ENCODE measurements at places on chromosomes 3 and 15.
A peak's percentile ranks its signal among the peaks of the same experiment; 100 is the strongest.

- DNase-seq = no peak
- H3K27ac ChIP-seq = no peak overlapping the region
- H3K4me3 ChIP-seq = no peak overlapping the region
- no peaks in the 10 kb centered on the region for H3K36me3 ChIP-seq
These were observed 198.5 kb upstream of the GADL1 start for GRCh38 chr3:31092748-31093589.

GRCh38 chr3:12980596-12981290 lies 92.5 kb downstream of the IQSEC1 start:
- no peak overlapping the region for H3K27ac ChIP-seq
- H3K36me3 ChIP-seq = peaks cover 13% of the 10 kb centered on the region
- H3K4me3 ChIP-seq = no peak overlapping the region
- DNase-seq = no peak

DNA sequence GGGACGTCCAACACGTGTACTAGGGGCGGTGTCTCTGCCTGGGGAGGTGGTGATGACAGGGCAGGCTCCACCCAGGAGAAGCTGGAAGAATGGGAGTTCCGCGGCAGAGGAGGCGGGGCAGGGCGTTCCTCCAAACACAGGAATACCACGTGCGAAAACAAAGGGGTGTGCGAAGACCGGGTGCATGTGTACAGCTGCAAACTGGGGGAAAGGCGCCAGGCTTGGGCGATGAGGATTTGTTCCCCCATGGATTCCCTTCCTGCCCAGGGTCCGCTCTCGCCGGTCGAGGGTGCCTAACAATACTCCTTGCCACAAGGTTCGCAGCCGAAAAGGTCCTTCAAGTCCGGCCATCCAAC lies 500 bp upstream of the ZSCAN2 start:
- H3K4me1 ChIP-seq = peaks cover 67% of the 10 kb centered on the region
- H3K4me3 ChIP-seq = peak overlapping the region; percentile 91
- peak; percentile 60 for DNase-seq
- no peaks in the 10 kb centered on the region for H3K27me3 ChIP-seq

- H3K4me3 ChIP-seq = peak overlapping the region; percentile 79
- no peaks in the 10 kb centered on the region for H3K36me3 ChIP-seq
- DNase-seq = no peak
These were observed 740 bp downstream of the MAGI1 start for GRCh38 chr3:66037986-66038369.

DNA sequence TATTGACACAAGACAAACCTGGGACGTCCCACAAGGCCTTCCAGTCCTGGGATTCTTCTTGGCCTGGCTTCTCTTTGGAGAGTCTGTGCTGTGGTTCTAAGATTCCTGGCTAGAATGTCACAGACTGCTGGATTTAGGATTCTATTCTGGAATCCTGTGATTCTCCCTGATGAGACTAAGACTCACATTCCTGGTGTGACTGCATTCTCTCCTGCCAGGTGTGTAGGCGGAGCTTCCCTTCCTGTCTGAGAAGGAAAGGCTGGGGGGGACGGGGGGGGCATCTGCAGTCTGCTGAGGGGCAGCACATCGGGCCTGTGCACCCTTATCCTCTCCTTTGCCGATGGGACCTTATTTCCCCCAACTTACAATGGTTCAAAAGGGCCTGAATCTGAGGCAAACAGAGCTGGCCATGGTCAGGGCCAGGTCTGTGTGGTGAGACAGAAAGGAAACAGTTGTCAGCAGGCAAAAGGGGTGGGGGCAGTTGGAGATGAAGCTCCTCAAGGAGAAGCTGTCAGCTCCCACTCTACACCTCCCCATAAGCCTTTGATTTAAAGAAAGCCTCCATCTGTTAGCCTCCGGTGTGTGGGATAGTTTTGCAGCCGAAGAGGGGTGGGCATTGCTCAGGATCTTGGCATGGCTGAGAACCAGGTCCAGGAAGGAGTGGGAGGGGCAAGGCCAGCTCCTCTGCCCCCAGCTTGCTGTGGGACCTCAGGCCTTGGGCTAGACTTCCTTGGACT lies 30.9 kb downstream of the VIPR1 start:
- peaks cover 8% of the 10 kb centered on the region for H3K36me3 ChIP-seq
- H3K4me1 ChIP-seq = peaks cover 47% of the 10 kb centered on the region
- no peaks in the 10 kb centered on the region for H3K27me3 ChIP-seq
- no peak overlapping the region for H3K4me3 ChIP-seq

GRCh38 chr15:80107774-80108173 lies 45.0 kb upstream of the FAH start:
- no peak for DNase-seq
- no peak overlapping the region for H3K27ac ChIP-seq
- H3K4me3 ChIP-seq = no peak overlapping the region
- H3K4me1 ChIP-seq = peaks cover 14% of the 10 kb centered on the region
- H3K27me3 ChIP-seq = no peaks in the 10 kb centered on the region
- H3K36me3 ChIP-seq = no peaks in the 10 kb centered on the region

DNA sequence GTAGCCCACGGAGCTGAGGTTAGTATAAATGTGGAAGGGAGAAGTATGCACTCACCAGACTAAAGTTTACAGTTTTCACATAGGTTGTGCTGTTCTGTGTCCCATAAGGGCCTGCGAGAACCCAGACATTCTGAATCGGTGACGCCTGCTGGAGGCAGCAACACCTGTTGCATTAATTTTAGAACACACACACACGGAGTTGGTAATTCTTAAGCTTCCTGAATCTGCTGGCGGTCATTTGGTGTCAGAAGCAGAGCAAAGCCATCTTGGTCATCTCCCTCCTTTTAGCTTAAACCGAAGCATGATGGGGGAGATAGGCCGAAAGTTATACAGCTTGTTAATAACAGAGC lies 41.1 kb upstream of the AP3B2 start:
- DNase-seq = peak; percentile 25
- peak overlapping the region; percentile 92 for H3K27ac ChIP-seq
- H3K4me3 ChIP-seq = peak overlapping the region; percentile 96
- no peaks in the 10 kb centered on the region for H3K27me3 ChIP-seq
- H3K36me3 ChIP-seq = peaks cover 32% of the 10 kb centered on the region

DNA sequence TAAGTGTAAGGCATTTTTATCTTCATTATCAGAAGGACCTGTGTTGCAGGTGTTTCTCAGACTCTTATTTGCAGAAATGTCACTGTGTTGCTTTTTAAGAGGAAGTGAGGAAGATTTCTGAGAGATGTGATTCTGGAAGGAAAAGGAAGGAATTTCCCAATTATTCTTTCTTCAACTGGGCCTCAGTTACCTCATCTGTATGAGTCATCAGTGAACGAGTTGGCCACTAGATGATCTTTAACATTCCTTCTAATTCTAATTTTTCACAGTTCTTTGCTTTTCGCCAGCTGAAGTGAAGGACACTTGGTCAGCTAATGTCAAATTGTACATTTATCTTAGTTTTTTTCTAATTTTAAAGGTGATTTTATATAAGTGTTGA lies 28.9 kb downstream of the CLEC3B start:
- no peaks in the 10 kb centered on the region for H3K36me3 ChIP-seq
- no peak for DNase-seq
- peaks cover 33% of the 10 kb centered on the region for H3K4me1 ChIP-seq
- no peak overlapping the region for H3K4me3 ChIP-seq

DNA sequence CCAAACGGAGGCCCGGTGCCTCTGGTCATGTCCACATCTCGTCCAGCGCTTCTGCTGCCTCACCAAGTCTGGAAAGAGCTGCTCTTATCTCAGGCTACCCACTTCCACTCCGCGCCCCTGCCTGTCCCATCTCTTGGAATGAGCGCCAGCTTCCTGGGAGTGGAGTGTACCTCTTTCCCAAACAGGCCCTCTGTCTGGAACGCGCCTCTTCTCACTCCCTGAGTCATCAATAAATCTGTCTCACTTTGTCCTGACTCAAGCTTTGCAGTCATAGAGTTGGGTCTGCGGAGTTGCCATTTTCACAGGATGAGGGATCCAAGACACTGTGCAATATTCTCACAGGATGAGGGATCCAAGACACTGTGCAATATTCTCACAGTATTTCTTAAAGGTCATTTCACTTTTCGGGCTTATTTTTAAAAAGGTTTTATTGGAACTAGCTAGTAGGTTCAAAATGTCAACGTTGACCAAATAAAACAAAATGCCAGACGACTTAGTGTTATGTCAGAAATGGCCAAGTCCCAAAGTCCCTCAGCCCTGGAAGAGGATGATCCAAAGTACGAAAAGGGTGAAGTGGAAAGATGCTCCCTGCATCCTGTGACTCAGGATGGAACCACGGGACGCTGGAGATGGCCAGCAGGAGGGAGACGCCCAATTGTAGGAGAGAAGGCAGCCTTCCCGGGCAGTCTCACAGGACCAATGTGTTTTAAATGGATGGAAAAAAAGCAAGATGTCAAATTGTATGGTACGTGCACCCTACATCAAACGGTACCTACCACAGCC lies 81.1 kb downstream of the CHSY1 start:
- peaks cover 53% of the 10 kb centered on the region for H3K4me1 ChIP-seq
- no peak overlapping the region for H3K4me3 ChIP-seq
- H3K27me3 ChIP-seq = no peaks in the 10 kb centered on the region
- DNase-seq = no peak

- H3K36me3 ChIP-seq = no peaks in the 10 kb centered on the region
- peaks cover 11% of the 10 kb centered on the region for H3K27me3 ChIP-seq
- H3K4me3 ChIP-seq = no peak overlapping the region
- no peaks in the 10 kb centered on the region for H3K4me1 ChIP-seq
- H3K27ac ChIP-seq = no peak overlapping the region
These were observed 44.7 kb upstream of the SELENOK start for GRCh38 chr3:53936347-53936746.

- no peak for DNase-seq
- H3K36me3 ChIP-seq = peaks cover 69% of the 10 kb centered on the region
- H3K4me1 ChIP-seq = peaks cover 65% of the 10 kb centered on the region
- peak overlapping the region; percentile 26 for H3K27ac ChIP-seq
These were observed 2.7 kb downstream of the IMPDH2 start for GRCh38 chr3:49026536-49026935.

DNA sequence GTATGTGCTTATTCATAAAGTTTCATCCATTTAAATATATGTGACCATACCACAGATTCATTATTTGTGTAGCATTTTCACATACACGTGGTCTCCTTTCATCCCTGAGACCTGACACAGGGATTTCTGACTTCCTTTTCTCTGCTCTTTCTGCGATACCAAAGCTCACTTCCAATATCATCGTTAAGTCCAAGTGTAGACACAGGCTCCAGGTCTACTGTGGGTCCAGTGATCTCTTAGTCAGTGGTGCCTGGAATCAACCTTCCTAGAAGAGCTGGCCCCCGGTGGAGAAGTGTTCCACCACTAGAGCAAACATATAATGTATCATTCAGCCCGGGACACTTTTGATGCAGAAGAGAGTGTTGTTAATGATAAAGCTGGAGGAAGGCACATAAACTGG lies 72.4 kb downstream of the LDHAL6B start:
- no peak overlapping the region for H3K27ac ChIP-seq
- no peak overlapping the region for H3K4me3 ChIP-seq
- peaks cover 6% of the 10 kb centered on the region for H3K36me3 ChIP-seq
- peaks cover 30% of the 10 kb centered on the region for H3K27me3 ChIP-seq
- H3K4me1 ChIP-seq = peaks cover 40% of the 10 kb centered on the region

DNA sequence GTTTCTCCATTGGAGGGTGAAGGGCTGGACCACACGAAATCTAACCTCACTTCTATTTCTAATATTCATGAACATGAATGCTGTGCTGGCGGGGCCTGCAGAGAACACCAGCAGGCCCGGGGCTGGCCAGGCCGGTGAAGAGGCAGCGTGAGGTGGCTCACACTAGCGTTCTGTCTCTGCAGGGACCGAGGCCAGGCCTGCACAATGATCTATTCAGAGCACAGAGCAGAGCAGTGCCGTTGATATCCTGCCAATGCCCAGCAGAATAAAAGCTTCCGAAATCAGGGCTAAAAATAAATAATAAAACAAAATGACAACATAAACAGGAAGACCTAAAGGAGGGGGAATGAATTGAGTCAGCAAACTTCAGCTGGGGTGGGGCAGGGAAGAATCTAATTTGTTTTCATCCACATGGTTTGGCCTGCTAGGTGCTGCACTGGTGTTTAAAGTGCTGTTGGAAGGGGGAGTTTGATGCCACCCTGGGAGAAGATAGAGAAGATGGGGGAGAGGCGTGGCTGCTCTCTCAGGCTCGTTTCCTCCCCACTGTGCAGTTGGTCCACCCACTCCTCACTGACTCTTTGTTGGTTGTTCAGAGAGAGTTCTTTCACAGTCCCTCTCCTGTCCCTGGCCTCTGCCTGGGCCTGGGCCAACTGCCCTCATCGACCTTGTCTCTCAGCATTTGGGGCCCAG lies 837.1 kb downstream of the AGBL1 start:
- no peaks in the 10 kb centered on the region for H3K27me3 ChIP-seq
- no peak for DNase-seq
- no peaks in the 10 kb centered on the region for H3K4me1 ChIP-seq
- no peak overlapping the region for H3K27ac ChIP-seq
- H3K36me3 ChIP-seq = no peaks in the 10 kb centered on the region
- H3K4me3 ChIP-seq = no peak overlapping the region

- H3K27me3 ChIP-seq = peaks cover 5% of the 10 kb centered on the region
- no peak for DNase-seq
- no peaks in the 10 kb centered on the region for H3K36me3 ChIP-seq
- no peaks in the 10 kb centered on the region for H3K4me1 ChIP-seq
- H3K27ac ChIP-seq = no peak overlapping the region
These were observed 63.6 kb downstream of the PCSK6 start for GRCh38 chr15:101425787-101426365.

DNA sequence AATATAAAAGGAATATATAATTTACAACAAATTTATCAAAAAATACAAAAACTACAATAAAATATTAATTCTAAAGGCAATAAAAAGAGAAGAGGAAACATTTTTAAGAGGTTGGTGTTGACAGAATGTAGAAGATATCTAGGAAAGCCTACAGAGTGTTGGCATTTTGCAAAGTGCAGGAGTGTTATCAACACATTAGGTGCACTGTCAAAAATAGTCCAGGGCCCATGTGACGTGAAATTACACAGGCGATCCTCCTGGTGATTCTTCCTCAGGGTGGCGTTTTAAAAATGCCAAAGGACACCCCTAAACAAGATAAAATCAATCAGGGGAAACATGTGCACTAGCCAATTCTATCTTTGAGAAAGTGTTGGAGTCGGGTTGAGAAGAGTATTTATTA lies 222.7 kb downstream of the ARPP21 start:
- no peaks in the 10 kb centered on the region for H3K4me1 ChIP-seq
- H3K4me3 ChIP-seq = no peak overlapping the region

DNA sequence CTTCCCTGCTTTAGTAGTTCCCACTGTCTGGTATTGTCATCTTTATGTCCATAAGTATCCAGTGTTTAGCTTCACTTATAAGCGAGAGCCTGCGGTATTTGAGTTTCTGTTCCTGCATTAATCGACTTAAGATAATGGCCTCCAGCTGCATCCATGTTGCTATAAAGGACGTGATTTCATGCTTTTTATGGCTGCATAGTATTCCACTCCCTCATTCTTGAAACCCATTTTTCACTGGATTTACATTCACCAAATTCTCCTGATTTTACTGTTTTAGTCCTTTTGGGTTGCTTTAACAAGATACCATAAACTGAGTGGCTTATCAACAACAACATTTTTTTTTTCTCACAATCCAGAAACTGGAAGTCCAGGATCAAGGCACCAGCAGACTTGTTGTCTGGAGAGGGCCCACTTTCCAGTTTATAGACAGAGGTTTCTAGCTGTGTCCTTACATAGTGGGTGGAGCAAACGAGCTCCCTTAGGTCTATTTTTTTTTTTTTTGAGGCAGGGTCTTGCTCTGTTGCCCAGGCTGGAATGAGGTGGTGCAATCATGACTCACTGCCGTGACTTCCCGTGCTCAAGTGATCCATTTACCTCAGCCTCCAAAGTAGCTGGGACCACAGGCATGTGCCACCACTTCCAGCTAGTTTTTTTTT lies 6.1 kb upstream of the TICRR start:
- H3K4me1 ChIP-seq = peaks cover 2% of the 10 kb centered on the region
- H3K4me3 ChIP-seq = no peak overlapping the region
- peaks cover 31% of the 10 kb centered on the region for H3K27me3 ChIP-seq
- H3K36me3 ChIP-seq = no peaks in the 10 kb centered on the region
- H3K27ac ChIP-seq = no peak overlapping the region

Data from activated CD4-positive, alpha-beta memory T cell treated with anti-CD3 and anti-CD28 coated beads, Interleukin-2, amount 10 ng/mL, durations not matched to agents 7 days and 5 days (primary cell).